Cardiac fibroblast (primary cell): ENCODE measurements at places on chromosomes 12 and 14.

GRCh38 chr12:123037791-123038190 lies 57.3 kb downstream of the ARL6IP4 start:
- no peak for DNase-seq

DNA sequence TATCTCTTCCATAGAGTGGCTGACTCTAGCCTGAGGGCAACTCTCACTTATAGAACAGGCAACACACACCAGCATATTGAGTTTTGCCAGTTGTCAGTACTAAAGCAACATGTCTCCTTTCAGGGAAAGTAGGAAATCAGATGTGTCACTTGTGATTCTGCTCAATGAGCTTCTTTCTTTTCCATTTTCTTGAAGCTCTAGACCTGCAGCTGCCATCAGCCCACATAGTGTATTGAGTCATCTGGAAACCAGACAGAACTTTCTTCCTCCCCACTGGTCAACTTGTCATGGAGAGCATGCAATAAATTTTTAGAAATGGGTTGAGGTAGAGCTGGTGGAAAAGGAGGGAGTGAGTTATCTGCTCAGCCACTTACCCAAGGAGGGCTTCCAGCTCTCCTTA lies 209.0 kb upstream of the PLEKHG7 start:
- DNase-seq, result no peak

DNA sequence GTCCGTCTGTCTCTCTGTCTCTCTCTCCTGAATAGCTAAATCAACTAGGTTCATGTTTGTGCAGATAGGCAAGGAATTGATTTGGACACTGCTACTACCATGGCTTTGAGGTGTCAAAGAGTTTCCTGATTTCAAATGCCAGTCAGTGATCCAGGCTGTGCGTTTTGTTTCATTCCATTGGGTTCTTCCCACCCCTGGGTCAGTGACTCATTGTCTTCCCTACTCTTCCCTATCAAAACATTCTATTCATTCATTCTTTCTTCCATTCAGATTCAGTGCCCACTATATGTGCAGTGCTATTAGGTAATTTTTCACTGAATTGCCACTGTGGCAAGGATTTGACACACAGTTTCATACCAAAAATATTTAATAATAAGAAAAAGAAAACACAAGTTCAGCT lies 50.4 kb downstream of the RPH3A start:
- peak; percentile 33 for DNase-seq

DNA sequence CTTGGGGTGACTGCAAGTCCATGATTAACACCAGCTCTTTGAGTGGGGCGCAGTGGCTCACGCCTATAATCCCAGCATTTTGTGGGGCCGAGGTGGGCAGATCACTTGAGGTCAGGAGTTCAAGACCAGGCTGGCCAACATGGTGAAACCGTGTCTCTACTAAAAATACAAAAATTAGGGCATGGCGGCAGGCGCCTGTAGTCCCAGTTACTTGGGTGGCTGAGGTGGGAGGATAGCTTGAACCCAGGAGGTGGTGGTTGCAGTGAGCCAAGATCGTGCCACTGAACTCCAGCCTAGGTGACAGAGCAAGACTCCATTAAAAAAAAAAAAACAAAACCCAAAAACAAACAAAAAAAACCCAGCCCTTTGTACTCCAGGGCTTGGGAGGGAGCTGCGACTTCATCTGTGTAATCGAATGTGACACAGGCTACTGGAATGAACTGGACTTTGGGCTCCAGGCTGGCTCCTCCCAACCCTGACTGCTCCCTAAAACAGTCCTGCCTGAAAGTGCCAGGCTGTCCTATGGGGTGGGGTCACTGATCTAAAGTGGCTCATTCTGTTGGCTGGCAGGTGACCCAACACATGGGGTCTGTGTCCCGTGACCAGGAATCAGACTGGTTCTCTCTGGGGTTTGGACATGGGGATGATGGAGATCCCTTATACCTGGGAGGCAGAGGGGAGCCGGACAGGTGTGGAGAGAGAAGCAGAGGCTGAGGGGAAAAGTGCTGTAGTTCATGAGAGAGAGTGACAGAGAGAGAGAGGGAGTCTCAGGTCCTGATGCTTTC lies 9.3 kb upstream of the C12orf43 start:
- DNase-seq, result no peak

DNA sequence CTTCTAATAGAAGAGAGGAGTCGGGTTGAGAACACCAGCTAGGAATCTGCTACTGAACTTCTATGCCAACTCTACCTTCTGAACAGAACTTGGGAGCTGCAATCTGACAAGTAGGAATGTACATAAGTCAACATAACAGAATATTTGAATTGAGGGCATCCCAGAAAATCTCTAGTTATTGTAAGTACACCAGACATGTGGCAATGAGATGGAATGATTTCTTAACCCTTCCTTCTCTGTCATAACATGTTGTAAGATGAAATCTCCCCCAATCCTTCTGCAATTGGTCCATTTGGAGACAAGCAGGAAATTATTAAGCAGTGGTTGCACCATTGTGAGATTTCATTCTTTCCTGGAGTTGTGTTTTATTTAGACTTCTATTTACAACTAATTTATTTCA lies 68.7 kb upstream of the TMPO start:
- DNase-seq, result peak; percentile 72
